CD4-positive, alpha-beta T cell treated with Interleukin-2 at 100 ng/mL for 4 hours (primary cell): ENCODE measurements at places on chromosomes 7 and 10.

DNA sequence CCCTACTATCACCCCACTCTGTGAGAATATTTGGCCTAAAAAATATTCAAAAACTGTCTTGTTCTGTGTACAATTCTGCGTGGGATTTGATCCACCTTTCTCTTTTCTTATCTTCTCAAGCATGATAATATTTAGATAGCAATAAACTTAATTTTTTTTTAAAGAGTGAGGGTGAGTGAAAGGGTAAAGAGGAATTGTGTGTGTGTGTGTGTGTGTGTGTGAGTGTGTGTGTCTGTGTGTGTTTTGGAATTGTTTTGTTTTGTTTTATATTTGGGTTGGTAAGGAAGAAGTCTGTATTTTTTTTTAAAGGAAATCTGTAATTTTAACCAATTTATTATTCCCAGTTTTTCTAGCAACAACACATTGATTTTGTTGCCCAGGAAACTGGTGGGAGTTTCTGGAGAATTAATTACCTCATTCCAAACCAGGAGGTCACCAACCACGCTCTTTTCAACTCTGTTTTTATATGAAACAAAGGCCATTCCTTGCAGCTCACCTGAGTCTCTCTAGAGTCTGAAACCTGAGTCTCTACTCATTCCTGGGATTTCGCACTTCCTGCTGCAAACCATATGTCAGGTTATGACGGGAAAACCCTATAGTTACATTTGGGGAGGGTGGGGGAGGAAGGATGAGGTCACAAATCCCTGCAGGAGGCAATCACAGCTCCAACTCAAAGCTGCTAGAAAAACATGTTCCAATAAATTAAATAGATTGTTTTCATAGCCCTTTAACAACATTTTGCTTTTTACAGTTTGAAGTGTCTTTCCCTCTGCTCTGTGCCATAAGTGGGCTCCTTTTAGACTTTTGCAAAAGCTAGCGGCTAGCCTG lies 38.1 kb upstream of the XPNPEP1 start:
- DNase-seq = no peak

DNA sequence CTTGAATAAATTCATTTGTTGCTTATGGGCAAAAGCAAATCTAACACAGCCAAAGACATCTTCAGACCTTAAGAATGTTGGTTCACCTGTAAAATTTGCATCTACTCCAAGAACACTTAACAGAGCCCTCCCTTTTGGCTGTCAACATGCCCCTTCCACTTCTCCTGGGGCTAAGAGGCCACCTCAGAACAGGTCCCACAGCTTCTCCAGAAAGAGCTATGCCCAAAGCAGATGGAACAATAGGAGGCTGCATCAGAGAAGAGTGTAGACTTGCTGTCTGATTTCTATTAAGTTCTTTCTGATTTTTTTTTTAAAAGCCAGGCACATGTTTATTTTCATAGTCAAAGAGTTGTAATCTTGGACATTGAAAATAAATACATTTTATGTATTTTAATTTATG lies 26.1 kb upstream of the TRIL start:
- no peak for DNase-seq

DNA sequence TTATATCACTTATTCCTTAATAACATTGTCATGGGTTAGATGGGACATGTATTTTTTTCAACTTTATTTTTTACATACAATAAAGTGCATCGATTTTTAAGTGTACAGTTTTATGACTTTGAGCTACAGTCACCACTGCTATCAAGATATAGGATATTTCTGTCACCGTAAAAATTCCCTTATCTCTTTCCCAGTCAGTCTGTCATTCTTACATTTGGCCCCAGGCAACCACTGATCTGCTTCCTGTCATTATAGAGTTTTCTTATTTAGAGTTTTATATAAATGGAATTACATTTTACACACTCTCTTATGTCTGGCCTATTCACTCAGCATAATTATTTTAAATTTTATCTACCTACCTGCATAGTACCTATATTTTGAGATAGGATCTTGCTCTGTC lies 145.2 kb downstream of the AUTS2 start:
- no peak for DNase-seq

GRCh38 chr7:8615019-8615418 lies 181.6 kb downstream of the NXPH1 start:
- no peak for DNase-seq

DNA sequence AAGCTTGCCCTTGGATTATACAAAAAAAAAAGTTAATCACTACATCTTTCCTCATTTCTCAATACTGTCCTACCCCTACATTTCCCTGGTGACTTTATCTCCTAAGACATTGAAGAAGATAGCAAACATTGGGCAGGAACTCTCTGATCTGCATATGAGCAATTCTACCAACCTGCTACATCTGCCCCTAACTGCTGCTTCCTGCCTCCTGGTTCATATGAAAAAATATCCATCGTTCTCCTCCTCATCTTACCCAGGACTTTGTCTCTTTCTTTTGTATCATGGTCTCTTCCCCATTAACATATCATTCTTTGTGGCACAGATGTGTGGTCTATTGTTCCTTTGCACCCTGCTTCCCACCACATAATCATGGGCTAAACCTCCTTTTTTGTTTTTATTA lies 139.7 kb upstream of the PCGF5 start:
- no peak for DNase-seq

DNA sequence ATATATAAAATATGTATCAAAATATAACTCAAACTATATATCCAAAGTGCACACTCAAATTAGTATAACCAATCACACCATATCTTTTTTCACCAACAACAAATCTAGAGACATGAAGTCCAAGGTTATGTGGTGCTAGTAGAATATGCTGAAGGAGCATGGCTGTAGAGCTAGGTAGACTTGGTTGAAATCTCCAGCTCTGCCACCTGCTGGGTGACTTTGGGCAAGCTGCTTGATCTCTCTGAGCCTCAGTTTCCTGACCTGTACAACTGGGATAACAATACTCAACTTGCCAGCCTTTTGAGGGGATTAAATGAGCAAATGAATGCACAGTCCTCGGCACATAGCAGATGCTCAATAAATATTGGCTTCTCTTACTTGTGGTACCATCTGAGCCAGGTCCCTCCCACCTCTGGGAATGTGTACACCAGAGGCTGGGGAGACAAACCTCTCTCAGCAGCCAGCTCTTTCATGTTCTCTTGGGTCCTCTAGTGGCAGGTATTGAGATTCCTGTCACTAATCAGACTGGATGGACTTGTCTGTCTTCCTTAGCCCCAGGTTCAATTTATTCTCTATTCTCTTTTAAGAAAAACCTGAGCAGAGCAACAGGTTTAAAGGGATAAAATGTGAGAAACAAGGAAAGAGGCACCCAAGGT lies 94.3 kb upstream of the PDE1C start:
- DNase-seq = no peak

- DNase-seq = no peak
These were observed 972 bp downstream of the PHYH start for GRCh38 chr10:13298748-13299436.

- no peak for DNase-seq
These were observed 5.3 kb downstream of the CALU start for GRCh38 chr7:128744366-128744905.

DNA sequence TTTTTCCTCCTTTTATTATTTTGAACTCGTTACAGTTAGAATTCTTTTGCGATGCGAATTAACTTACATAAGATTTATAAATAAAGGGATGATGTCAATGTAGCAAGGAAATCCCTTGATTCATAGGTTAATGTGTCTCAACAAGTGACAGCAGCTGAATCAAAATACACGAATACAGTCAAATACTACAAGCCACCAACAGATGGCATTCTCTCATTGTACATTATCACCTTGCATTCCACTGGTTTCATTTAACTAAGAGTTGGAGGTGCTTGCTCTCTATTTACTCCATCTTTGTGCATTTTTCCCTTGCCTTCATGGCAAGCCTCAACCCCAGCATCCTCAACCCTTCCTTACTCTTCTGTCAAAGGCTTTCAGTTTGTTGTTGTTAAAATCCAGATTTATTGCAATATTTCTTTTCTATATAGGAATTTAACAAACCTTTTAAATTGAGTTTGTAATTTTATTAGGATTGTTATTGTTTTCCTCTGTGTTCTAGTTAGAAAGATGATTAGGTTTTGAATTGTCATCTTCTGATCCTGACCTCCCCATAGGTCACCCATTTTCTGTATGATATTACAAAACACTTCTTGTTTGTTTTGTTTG lies 78.3 kb downstream of the SLC25A40 start:
- DNase-seq = peak; percentile 55

- no peak for DNase-seq
These were observed 94.3 kb upstream of the PPIF start for GRCh38 chr10:79252971-79253370.

DNA sequence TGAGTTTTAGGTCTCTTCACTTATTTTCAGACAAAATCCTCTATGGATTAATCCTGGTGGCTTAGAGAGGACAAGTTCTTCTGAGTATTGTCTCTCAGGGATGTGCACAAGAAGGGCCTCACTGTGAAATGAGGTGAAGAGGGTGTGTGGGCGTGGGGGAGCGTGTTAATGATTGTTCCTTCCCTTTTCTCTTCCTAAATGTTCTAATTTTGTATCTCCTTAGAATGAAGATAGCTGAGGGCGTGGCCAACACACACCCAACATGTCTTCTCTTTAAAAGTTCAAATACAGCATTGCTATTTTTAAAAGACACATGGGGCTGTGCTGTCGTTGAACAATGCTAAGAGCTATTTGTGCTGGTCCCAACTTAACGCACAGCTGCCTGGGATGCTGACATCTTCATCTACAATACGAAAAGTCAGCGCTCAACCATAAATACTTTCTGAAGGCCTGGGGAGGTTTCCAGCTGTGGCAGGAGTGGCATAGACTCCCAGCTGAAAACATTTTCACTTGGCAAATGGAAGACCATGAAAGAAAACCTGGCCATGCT lies 135.9 kb downstream of the JCAD start:
- no peak for DNase-seq

- DNase-seq = no peak
These were observed 229.4 kb downstream of the TNS3 start for GRCh38 chr7:47352394-47352968.

DNA sequence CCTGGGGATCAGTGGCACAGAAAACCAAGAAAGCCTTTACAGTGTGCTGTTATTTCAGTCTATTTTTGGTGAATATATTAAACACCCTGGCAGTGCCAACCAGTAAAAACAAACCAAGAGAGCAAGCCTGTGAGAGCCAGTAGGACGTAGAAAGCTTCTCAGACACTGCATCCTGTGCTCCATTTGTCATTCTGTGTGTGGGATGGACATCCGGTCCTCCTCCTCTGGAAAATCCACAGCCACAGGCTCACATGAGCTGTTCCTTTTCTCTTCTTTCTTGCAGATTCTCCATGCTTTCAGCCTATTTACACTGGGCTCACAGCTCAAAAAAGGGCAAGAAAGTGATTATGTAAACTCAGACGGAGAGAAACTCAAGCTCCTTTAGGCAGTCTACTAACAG lies 119.7 kb upstream of the YAE1 start:
- no peak for DNase-seq

DNA sequence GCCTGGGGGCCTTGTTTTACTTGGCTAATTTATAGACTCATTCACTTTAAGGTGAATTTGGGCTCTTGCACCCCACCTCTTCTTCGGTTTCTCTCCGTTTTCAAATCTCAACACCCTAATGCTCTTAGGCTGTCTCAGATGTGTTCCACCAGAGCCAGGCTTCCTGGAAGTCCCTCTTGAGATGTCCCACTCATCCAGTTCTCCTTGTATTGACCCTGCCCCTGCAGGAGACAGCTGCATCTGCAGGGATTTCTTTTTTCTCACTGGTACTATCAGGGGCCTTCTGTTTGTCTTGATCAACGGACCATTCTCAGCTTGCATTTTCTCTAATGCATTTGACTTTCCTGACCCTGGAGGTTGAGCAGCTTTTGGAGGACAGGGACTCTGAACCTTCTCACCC lies 279.5 kb downstream of the GALNT17 start:
- DNase-seq = no peak

DNA sequence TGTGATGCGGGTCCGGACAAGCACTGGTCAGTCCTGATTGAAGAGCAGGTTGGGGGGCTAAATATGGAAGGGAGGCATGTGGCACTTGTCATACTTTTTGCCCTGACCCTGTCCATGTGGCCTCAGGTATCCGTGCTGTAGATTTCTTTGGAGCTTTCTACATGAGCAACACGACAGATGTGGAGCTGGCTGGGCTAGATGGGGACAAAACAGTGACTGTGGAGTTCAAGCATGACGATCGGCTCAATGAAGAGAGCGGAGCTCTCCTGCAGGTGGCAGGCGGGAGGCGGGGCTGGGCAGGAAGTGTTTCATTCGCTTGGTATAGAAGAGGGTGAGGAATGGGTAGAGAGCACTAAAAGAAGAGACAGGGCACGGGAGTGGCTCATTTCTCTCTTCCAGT lies 13.0 kb upstream of the CHCHD1 start:
- peak; percentile 66 for DNase-seq

- DNase-seq = no peak
These were observed 2.6 kb upstream of the RFC2 start for GRCh38 chr7:74256491-74257408.

DNA sequence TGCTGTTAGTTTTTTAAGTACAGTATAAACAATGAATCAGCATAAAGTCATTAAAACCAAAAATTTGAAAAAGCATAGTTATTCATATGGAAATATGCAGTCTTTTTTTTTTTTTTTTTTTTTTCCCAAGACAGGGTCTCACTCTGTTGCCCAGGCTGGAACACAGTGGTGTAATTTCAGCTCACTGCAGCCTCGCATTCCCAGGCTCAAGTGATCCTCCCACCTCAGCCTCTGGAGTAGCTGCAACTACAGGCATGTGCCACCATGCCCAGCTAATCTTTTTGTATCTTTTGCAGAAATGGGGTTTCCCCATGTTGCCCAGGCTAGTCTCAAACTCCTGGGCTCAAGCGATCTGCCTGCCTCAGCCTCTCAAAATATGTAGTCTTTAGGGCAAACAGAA lies 182.0 kb downstream of the SEMA3E start:
- no peak for DNase-seq

GRCh38 chr7:495326-495725 lies 24.3 kb downstream of the PDGFA start:
- no peak for DNase-seq

DNA sequence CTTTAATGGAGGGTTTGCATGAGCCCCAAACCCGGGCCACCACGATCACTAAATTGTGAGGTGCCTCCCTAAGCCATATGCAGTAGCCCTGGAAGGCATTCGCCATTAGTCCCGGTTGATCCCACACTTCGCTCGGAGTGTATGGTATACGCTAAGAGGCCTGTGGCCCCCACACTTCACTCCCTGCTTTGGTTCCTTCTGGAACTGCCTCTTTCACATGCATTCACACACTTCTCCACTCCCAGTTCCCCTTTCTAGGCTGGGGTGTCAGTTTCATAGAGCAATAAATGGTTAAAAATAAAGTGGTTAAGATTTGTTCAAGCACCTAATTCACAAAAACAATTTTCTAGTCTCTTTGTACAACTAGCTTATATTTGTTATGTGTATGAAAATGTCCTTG lies 212.1 kb upstream of the KCND2 start:
- no peak for DNase-seq

GRCh38 chr7:141133646-141134045 lies 59.8 kb downstream of the TMEM178B start:
- no peak for DNase-seq

DNA sequence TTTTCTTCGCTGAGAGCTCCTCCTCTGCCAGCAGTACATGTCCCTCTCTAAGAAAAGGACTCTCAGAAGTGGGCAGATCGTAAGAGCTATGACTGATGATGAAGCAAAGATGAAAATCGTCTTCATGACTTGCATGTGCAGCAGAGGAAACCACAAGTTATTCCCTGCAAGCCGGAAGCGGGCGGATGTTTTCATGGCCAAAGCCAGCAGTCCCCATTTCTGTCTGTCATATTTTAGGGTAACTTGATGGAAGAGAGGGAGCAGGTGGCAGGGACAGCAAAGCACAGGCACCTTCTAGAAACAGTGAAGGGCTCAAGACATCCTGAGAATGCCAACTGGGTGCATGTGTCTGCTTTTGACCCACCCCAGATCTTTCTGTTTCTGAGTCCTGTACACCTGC lies 19.9 kb downstream of the KLF6 start:
- DNase-seq = peak; percentile 65
